ENCODE measurements at places on chromosomes 3 and 15. TPM values are rescaled to one million over a fixed set of nuclear protein-coding genes. Genes with fewer than 3 reads are reported as not detected.
A peak's percentile ranks its signal among the peaks of the same experiment; 100 is the strongest.

ABTB1 gene
- 31.6 TPM for total RNA-seq

DNA sequence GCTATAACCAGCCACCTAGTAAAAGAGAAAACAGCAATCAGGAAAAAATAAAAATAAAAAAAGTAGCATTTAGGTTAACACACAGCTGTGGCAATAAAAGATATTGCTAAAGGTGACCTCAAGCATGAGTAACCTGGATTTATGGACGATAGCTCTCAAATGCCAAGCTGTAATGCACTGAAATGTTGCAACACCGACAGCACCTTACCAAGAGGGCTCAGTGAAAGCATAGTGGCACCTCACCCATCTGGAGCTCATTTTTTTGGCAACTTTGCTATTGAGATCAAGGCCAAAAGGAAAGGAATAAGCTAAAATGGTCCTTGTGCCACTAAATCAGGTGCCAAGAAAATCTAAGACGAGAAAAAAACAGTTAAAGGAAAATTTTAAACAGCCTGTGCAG, 2.5 kb downstream of the HACD2 start:
- peaks cover 41% of the 10 kb centered on the region for H3K36me3 ChIP-seq
- no peak for DNase-seq
- no peak overlapping the region for H3K4me3 ChIP-seq
- H3K27ac ChIP-seq = no peak overlapping the region

MUC4 gene
- total RNA-seq = 12.8 TPM

DNA sequence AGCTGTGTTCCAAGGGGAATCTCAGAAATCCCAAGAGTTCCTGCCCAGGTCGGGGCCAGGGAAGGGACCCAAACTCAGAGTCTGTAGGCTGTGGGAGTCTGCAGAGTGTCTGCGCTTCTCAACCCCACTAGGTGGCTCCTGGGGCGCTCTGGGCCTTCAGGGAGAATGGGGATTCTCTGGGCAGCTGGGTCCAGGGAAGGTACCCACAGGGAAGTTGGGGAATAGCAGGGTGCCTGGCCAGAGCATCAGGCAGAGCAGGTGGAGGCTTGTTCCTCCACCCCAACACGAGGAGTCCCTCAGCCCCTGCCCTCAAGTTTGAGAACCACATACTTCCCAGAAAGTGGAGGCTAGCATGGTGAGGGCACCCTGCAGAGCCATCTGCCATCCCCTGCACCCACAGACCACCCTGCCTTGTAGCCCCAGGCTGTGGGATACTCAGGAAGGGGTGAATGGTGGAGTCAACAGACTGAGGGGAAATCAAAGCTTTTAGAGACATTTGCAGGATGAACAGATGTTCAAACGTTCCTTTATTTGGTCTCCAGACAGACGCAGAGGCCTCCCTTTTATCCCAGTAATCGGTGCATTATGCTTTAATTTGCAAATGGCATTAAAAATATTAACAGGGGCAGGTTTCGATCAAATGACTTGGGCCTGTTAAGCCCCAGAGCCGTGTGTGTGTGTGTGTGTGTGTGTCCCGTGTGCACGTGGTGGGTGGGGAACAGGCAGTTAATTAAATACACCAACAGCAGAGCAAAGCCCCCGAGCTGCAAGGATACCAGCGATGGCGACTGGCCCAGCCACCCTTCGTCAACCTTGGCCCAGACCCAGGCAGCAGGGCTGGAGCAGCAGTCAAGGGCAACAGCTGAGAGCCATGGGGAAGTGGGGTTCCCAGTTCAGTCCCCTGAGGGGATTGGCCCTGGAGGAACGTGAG, 57.7 kb downstream of the DNAJB8 start:
- H3K4me3 ChIP-seq = no peak overlapping the region
- no peak overlapping the region for H3K27ac ChIP-seq
- H3K27me3 ChIP-seq = no peaks in the 10 kb centered on the region
- no peaks in the 10 kb centered on the region for H3K36me3 ChIP-seq

PLA2G4D gene
- 0.08 TPM for total RNA-seq

DNA sequence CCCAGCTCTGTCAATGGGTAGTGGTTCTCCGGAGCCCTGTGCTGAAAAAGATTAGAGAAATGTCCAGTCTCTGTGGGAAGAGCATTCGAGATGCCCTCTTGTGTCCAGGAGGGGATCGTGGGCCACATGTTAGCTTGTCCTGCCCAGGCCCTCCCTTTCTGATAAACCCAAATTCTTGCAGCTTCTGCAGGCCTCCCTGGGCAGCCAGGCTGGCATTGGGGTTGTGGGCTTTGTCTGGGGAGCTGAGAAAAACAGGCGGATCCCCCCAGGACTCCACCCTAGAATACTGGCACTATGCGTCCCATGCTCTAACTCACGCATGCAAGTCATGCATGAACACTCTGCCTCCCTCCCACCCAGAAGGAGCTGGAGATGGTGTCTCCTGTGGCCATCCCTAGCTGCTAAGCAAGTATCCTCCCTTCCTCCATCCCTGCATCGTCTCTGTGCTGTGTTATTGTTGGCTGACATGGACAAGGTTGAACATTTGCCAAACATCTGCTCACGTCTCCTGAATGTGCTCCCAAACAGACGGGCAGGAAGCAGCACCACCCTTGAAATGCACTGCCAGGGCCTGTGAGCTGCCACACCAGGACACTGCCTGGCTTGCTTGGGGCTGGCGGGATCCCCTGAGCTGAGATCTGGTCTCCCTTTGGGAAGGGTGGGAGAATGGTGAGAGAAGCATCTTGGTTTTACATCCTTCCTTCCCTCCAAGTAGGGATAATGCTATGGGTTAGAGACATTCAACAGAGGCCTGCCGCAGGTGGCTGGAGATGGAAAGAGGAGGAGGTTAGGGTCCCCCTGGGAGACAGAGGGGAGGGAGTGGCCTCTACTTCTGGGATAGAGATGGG, 26.5 kb downstream of the CFAP161 start:
- DNase-seq = peak; percentile 69
- H3K4me3 ChIP-seq = no peak overlapping the region
- no peak overlapping the region for H3K27ac ChIP-seq
- no peaks in the 10 kb centered on the region for H3K27me3 ChIP-seq

DNA sequence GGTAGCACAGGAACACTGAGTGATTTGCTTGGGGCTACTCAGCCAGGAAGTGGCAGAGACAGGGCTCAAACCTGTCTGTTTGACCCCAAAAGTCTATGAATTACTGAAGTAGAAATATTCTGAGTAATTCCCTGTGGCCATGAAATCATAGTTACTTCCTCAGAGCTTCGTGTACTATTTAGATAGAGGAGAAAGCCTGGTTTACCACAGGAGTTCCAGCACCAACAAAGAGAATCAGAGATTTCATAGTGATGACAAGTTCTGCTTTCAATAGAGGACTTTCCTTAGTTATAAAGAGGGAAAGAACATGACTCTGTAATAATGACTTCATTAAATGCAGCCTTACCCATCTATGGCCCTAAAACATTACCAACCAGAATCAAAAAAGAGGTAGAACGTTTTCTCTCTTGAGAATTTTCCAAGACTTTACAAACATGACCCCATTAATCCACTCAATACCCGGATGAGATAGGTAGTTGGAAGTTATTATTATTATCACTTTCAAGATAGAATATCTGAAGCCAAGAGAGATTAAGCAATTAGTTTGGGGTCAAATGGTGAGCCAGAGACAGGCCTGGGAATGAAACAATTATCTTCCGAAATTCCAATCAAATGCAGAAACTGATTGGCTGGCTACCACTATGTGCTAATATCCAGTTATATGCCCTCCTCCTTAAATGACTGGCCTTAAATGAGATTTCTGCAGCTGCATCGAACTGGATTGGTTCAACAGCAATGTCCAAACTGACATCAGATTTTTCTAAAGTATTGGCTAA, 13.6 kb upstream of the WNT5A start:
- no peaks in the 10 kb centered on the region for H3K36me3 ChIP-seq
- no peaks in the 10 kb centered on the region for H3K4me1 ChIP-seq
- no peak overlapping the region for H3K27ac ChIP-seq
- H3K4me3 ChIP-seq = no peak overlapping the region
- no peak for DNase-seq

All from left lung (tissue), 14 donors.